Left renal cortex interstitium (tissue), 4 donors: ENCODE measurements at places on chromosomes 5 and 9.

- DNase-seq, result no peak
Observed at GRCh38 chr5:179817890-179818745, 2.6 kb upstream of the SQSTM1 start.

- no peak for DNase-seq
Observed at GRCh38 chr5:84239494-84239893, 145.2 kb downstream of the EDIL3 start.

- DNase-seq, result no peak
Observed at GRCh38 chr9:95780121-95780520, 95.4 kb upstream of the ERCC6L2 start.

DNA sequence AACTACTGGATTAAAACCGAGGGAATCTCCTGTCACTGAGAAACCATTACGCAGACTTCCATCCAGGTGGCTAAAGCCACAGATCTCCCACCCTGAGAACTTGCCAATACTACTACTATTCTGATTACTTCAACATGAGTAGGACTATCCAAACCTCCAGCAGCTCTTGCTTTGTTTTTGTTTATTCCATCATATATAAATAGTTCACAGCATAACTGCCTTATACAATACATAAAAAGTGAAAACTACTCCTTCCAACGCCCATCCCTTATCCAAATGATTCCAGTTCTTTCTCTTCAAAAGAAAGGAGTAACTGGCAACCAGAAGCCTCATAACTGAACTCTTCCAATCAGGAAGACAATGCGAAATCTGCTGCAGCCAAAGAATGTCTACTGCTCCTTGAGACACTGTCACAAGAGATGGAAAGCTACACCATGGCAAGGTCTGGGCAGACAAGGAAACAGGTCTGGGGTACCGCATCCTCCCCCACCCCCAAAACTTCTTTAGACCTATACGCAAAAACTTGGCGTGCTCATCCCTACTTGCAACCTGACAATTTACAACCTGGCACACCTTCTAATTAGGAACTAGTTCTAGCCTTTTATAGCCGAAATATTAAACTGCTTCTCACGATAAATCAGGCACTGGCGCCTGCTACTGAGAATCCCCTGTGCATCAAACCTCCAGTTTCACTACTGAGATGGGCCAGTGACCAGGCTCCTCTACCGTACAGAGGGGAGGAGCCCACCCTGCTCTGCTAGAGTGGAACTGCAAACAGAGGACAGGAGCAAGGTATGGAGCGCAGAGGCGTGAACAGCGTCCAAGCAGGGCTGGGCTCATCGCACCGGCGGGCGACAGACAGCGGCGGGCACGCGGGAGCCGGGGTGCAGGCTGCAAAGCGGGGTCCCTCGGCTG, 986 bp downstream of the PLPP1 start:
- peak; percentile 37 for DNase-seq

DNA sequence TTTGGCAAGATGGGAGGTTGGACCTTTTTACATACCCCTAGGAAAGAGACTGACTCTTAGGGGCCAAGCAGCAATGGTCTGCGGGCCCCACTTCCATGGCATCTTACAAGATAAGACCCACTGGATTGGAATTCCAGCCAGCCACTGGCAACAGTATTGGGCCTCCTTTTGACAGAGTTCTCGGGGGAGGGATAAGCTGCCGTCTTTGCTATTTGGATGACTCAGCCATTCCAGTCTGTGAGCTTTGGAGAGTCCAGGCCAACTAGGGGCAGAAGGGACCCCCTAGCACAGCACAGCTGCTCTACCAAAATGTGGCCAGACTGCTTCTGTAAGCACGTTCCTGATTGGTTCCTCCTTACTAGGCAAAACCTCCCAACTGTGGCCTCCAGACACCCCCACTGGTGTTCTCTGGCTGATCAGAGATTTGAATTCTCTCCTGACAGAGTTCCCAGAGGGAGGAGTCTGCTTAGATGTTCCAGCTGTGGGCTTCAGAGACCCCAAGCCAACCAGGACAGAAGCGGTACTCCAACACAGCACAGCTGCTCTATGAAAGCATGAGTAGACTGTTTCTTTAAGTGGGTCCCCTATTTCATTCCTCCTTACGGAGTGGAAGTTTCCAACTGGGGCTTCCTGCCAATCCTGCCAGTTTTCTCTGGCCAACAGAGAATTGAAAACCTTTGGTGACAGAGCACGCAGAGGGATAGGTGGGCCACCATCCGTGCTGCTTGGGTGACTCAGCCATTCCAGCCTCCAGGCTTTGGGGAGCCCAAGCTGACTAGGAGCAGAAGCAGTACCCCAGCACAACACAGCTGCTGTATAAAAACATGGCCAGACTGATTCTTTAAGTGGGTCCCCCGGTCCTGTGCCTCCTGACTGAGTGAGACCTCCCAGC, 672.1 kb upstream of the RIOK2 start:
- DNase-seq, result no peak

DNA sequence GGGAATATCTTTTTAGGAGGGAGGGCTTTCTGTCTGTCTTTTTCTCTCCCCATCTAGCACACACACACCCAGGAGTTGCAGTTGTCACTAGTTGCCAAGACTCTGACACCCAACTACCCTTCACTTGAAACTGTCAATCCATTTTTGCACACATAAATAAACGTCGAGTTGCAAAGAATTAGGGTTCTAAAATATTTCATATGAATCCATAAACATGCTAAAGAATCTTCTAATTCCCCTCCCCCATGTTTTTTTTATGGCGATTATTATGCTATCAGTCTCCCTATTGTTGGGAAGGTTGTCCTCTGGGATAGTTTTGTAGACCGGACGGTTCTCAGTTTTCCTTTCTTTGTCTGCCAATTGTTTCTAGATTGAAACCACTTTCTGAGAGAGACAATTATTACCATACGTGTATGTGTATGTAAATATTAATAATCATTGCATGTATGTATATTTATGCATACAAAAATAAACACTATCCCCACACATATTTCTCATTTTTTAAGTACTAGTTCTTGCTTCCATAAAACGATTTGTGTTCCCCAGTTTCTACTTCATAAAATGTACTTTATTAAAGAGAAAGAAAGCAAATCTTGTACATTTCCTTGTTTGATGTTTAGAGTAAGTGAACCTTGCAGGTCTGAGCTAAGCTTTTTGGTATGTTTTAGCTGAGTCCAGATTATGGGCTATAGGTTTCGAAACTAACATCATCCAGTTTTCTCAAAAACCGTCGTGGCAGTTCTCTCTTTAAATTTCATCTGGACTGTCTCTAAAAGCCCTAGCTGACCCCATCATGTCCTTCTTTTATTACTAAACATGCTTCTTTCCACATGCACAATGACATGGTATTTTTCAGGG, 165.0 kb upstream of the MPDZ start:
- no peak for DNase-seq

GRCh38 chr9:36765077-36765390, 192.3 kb downstream of the MELK start:
- no peak for DNase-seq

DNA sequence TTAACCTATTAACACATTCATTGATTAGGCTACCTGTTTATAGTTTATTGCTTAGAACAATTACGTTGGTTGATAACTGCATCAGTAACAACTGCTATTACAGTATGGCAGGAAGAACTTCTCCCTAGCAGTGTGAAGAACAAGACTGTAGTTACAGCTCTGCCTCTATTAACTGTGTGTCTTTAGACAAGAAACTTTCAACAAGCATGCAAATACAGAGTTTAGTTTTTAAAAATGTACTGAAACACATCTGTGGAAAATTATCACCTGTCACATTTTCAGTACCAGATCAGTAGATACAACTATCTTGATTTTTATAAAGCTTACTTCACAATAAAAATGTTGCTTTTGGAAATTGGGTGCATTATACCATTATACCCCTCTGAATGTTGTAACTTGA, 22.2 kb downstream of the ELL2 start:
- no peak for DNase-seq

DNA sequence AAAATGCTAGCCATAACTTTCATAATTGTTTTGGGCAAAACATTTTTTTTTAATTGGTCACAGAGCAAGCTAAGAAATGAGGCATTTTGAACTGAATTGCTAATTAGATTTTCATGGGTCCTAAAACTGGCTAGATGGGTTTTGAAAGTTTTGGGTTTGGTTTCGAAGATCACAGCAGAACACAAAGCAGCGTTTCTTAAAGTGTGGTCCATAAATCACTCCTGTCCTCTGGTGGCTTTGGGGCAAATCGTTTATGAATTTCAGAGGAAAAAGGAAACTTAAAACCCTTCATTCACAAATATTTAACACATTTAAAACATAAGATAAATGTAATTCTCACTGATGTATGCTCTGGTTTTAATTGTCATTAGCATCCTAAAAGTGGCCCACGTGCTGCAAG, 503.7 kb downstream of the SPATA31D1 start:
- DNase-seq, result no peak

GRCh38 chr9:122122903-122123632, 30.0 kb upstream of the TTLL11 start:
- DNase-seq, result peak; percentile 33

- no peak for DNase-seq
Observed at GRCh38 chr5:61440086-61440485, 108.0 kb downstream of the ZSWIM6 start.

GRCh38 chr9:135714242-135715055, 12.5 kb downstream of the KCNT1 start:
- no peak for DNase-seq

GRCh38 chr5:87127426-87127825, 140.3 kb upstream of the RASA1 start:
- DNase-seq, result no peak

- DNase-seq, result no peak
Observed at GRCh38 chr5:62938927-62939326, 360.3 kb downstream of the LRRC70 start.

DNA sequence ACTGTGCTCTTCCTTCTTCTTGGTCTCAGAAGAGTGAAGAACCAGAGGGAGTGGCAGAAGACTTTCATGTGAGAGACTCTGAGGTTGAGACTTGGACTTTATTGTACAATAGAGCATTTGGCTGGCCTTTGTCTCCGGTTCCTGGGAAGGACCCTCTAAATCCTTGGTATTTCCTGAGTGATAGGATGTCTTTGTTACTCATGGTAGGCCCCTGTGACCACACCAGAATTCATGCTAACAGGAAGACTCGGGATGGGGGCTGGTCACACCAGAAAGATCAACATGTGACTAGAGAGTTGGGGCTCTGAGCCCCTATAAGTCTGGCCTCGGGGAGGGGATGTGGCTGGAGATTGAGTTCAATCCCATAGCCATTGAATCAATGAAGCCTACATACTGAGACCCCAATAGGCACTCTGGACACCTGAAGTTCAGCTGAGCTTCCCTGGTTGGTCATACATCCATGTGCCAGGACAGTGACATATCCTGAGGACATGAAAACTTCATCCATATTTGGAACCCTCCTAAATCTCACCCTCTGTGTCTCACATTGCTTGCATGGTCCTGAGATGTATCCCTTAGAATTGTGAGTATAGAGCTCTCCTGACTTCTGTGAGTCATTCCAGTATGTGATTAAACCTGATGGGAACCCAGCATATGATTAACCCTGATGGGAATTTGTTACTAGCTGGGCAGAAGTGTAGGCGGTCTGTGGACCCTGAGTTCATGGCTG, 201.7 kb downstream of the GADD45G start:
- no peak for DNase-seq

- no peak for DNase-seq
Observed at GRCh38 chr9:100575765-100576386, 2.0 kb upstream of the CAVIN4 start.

GRCh38 chr9:89667726-89668125, 62.9 kb downstream of the GADD45G start:
- DNase-seq, result no peak

GRCh38 chr9:98075332-98075805, 18.8 kb downstream of the NANS start:
- DNase-seq, result no peak
